HTR-8/SVneo (cell line): ENCODE measurements at places on chromosomes 12 and 14.

DNA sequence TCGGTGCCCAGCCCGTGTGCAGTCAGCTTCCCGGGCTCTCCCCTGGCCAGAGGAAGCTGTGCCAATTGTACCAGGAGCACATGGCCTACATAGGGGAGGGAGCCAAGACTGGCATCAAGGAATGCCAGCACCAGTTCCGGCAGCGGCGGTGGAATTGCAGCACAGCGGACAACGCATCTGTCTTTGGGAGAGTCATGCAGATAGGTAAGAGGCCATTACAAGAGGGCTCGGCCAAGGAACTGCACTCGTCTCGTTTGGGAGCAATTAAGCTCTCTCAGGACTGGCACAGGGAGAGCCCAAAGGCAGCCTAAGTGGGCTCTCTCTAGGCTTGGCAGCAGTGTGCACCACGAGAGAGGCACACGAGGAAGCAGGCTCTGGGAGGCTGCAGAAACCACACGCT is 3.7 kb downstream of the WNT5B start:
- no peak for DNase-seq

DNA sequence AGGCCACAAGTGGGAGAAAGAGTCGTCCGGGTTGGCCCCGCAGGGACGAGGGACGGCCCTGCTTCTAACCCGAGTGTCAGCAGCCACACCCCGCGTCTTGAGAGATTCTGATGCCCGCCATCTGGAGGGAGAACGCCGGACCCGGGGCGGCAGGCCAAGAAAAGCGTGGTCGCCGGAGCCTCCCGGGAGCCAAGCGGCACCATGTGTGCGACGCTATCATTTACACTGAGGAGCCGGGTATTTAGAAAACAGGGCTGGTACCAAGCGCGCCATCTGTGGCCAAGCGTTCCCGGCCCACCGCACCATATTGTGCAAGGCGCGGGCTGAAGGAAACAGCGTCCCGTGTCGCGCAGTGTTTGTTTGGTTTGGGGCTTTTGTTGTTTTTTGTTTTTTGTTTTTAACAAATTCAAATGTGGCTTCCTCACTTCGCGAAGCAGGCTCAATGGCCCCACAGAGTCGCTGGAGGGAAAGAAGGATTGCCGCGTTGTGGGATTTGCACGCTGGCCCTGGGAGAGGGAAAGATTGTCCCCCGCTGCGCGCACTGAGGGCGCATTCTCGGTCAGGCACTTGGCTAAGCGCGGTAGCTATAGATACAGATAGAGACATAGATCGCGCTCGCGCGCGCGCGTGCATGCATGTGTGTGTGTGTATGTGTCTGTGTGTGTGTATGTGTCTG is 153.8 kb downstream of the BCL11B start:
- DNase-seq, result no peak

GRCh38 chr14:24074625-24075484 is 3.5 kb downstream of the CPNE6 start:
- DNase-seq, result no peak

GRCh38 chr12:69083689-69084088 is 150.7 kb upstream of the CPM start:
- DNase-seq, result no peak

DNA sequence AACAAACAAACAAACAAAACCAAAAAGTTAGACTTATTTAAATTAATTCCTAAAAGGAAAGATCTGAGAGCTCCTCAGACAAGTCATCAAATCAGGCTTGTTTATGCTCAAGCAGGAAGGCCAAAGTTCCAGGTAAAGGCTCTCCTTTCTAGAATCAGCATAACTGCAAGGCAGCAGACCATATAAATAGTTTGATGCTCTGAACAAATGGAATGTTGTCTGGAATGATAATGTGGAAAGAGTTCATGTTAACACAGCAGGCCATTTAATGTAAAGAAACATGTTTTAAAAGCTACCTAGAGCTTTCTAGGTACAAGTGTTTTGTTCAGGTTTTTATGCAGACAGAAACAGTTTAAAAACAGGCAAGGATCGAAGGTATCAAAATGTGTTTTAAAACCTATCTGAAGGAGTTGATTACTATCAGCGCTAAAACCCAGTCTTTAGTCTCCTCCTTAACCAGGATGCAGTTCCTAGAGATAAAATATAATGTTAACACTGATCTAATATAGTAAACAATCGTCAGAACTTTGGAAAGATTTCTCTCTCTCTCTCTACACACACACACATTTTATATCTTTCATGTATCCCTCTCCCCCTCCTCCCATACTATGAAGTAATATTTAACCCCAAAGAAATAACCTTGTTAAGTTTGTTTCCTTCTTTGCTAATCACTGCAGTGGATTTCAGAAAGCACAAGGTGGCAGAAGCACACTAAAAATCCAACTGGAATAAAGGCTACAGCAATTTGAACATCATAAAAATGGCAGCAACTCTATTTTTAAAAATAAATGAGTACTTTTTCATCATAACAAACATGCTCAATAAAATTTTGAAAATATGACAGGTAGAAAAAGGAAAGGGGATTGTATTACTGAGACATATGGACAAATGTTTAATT is 135.5 kb downstream of the PAWR start:
- no peak for DNase-seq

DNA sequence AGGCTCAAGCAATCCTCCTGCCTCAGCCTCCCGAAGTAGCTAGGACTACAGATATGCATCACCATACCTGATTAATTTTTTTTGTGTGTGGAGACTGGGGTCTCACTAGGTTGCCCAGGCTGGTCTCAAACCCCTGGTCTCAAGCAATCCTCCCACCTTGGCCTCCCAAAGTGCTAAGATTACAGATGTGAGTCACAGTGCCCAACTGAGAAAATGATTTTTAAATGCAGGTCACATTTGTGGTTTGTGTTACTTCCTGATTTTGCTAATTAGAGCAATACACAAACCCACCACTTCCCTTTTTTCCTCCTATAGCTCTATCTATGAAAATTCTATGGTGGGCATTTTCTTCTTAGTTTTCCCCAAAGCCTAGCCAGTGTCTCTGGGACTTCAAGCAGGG is 45.5 kb upstream of the TMEM263 start:
- DNase-seq, result no peak

- no peak for DNase-seq
Observed at GRCh38 chr12:54045401-54045800, 8.2 kb upstream of the HOXC4 start.

- DNase-seq, result no peak
Observed at GRCh38 chr12:87690236-87690810, 338.9 kb downstream of the C12orf50 start.

- DNase-seq, result no peak
Observed at GRCh38 chr14:42628602-42629001, 1021.9 kb downstream of the LRFN5 start.

- DNase-seq, result no peak
Observed at GRCh38 chr14:65223636-65224035, 121.3 kb upstream of the MAX start.

GRCh38 chr14:53295985-53296582 is 143.0 kb upstream of the DDHD1 start:
- no peak for DNase-seq

GRCh38 chr14:28515571-28515970 is 251.0 kb upstream of the FOXG1 start:
- DNase-seq, result peak; percentile 48

DNA sequence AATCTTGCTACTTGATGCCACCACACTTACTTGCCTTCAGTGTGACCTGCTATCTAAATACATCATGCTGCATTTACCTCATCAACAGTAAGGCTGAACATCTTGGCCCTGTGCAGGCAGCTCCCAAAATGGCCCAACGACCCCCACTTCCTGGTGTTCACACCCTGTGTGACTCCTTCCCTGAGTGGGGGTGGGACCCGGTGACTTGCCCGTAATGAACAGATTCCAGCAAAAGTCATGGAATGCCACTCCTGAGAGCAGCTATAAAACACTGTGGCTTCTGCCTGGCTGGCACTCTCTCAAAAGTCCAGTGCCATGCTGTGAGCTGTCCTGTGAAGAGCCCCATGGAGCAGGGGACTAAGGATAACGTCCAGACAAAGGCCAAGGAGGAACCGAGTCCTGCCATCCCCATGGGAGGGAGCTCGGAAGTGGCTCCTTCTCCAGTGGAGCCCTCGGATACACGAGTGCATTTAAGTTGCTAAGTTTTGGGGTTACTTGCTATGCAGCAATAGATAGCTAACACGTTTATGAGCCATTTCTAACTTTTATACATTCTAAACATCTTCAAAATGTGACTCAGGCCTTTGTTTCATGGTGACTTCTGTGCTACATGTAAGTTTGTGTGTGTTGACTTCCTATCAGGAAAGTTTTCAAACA is 33.0 kb downstream of the P2RX2 start:
- DNase-seq, result no peak

GRCh38 chr14:50025776-50026175 is 90.6 kb downstream of the VCPKMT start:
- DNase-seq, result no peak

DNA sequence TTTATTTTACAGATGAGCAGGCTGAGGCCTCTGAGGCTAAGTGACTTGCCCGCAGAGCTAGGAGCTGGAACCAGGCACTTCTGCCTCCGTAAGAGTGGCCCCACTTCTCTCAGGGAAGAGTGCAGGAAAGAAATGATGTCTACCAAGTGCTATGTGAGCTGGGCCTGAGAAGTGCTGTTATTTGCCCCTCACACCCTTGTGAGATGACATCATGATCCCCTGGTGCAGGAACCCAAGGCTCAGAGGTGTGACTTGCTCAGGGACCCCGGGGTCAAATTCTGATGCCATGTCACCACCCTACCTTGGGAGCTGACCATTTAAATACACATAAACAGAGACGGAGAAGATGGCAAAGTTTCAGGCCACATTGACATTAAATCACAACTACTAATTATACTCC is 63.7 kb upstream of the DDX11 start:
- no peak for DNase-seq

DNA sequence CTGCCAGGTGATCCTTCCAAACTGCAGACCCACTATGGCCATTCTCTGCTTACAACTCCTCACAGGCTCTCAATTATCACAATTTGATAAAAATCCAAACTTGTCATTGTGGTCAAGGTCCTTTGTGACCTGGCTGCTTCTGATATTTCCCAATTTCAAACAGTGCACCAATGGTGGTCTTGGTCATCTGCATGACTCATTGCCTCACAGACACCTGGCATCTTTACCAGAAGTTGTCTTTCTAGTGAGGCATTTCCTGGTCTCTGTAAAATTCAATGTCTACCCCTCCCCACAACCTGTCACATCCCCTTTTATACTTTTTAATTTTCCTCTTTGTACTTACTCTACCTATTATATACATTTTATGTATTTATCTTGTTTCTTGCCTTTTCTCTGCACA is 17.8 kb upstream of the PAPOLA start:
- no peak for DNase-seq

DNA sequence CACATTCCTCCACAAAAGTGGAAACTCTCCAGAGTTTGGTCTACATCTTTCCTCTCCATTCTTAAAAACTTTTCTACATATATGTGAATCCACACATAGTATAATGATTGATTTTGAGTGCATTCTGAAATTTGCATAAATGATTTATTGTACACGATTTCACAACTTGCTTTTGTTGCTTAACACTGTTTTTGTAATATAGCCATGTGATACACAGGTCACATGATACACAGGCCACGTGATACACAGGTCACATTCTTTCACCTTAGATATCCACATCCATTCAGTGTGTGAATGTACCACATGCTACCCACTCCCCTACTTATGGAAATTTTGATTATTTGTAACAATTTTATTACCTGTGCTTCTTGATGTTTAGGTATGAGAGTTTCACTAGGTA is 319.1 kb downstream of the ZFP36L1 start:
- no peak for DNase-seq

- no peak for DNase-seq
Observed at GRCh38 chr12:102059343-102059742, 2.4 kb downstream of the WASHC3 start.

DNA sequence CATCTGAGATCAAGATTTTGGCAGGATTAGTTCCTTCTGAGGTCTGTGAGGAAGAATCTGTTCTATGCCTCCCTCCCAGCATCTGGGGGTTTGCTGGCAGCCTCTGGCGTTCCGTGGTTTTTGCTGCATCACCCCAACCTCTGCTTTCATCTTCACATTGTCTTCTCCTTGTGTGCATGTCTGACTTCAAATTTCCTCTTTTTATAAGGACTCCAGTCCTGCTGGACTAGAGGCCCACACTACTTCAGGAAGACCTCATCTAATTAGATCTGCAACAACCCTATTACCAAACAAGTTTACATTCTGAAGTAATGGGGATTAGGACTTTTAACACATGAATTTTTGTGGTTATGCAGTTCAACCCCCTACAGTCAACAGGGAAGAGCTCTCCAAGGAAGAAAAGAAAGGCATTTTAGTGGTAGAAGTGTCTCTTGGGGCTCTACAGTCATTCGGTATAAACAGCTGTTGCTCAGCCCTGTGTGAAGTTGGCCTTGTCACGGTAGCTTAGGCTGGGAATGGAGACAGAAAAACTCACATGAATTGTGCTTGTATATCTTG is 89.7 kb downstream of the CAND1 start:
- no peak for DNase-seq

DNA sequence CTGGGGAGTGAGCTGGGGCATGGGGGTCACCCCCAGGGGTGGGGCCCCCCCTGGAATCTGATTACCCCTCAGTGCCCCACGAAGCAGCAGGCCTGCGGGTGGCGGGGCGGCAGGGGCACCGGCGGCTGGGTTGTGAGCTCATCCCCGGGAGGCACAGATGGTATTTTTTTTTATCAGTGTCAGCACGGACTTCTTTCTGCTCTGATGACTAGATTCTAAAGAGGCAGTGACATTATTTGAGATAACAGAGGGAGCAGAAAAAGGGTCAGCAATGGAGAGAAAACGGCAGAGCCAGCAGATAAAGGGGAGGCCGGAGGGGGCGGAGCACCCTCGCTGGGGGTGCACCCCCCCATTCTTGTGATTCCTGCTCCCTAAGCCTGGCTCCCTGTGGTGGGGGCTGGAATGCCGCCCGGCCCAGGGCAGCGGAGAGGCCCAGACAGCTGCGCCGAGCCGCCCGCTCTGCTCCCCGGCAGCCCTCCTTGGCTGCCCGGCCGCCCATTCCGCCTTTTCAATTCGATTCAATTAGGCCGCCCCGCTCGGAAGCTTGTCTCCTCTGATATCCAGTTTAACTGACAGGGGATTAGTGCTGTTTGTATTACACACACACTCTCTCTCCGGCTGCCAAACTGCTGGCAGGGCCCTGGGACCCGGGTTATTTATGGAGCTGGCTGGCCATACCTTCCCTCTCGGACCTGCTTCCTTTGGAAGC is 32.9 kb downstream of the MVK start:
- DNase-seq, result no peak

DNA sequence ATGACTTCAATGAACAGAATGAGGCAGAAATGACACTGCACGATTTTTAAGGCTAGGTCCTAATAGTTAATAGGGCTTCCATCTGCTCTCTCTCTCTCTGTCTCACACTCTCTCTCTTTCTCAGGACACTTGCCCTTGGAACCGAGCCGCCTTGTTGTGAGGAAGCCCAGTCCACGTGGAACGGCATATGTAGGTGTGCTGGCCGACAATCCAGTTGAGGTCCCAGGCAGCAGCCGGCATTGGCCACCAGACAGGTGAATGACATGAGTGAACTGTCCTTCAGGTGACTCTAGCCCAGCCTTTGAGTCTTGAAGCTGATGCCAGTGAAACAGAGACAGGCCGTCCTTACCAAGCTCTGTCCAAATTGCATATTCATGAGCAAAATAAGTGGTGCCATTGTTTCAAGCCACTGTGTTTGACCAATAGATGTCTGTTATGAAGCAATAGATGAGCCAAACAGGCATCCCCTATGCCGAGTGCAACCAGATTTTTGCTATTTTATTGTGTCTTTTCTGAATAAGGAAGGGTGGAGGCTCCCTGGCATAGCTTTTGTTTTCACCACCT is 217.5 kb upstream of the LHX5 start:
- DNase-seq, result no peak
